ENCODE measurements at places on chromosomes 1 and 21.

- DNase-seq = no peak
Observed at GRCh38 chr21:33411949-33412430, 8.8 kb downstream of the IFNGR2 start.

DNA sequence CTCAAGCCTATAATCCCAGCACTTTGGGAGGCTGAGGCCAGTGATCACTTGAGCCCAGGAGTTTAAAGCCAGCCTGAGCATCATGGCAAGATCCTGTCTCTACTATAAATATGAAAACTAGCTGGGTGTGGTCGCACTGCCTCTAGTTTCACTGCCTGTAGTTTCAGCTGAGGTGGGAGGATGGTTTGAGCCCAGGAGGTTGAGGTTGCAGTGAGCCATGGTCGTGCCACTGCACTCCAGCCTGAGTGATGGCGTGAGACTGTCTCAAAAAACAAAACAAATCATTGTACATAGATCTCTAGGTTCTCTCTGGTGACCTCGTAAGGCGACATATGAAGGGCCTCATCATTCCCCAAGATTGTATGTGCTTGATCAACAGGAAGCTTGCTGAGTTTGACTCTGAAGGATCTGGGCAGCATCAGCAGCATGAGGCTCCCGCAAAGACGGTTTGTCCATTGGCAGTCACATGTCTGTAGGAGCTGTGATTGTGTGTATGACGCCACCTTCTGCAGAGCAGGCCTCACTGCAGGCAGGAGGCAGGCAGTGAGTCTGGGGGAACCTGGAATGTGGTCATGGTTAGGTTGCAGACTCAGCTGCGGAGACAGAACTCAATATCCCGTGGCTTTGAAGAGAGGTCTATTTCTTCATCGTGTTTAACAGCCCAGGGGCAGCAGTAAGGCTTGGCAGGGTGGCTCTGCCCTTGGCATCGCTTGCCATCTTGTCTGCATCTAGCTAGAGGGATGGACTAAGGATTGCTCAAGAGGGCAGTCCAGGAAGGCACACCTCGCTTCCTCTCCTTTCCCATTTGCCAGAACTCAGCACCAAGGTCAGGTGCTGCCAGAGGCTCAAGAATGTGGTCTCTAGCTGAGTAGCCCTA is 14.0 kb downstream of the ATP5PO start:
- no peak for DNase-seq

DNA sequence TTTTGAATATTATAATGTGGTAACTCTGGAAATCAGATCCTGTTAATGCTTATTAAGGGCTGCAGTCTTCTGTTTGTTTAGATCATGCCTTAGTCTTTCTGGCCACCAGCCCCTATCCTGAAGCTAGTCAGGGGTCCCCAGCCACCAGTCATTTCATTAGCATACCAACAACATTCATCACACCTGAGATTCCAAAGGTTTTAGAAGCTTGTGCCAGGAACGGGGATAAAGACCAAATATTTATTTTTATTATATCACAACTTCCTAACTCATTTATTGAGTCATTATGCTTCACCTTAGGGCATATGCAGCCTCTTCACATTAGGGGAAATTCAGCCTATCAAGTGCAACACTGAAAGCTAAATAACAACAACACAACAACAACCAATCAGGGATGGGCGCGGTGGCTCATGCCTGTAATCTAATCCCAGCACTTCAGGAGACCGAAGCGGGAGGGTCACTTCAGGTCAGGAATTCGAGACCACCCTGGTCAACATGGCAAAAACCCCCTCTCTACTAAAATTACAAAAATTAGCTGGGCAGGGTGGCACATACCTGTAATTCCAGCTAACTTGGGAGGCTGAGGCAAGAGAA is 2.9 kb upstream of the PSEN2 start:
- DNase-seq = no peak

- DNase-seq = peak; percentile 60
Observed at GRCh38 chr1:115839029-115839678, 1.8 kb downstream of the NHLH2 start.

DNA sequence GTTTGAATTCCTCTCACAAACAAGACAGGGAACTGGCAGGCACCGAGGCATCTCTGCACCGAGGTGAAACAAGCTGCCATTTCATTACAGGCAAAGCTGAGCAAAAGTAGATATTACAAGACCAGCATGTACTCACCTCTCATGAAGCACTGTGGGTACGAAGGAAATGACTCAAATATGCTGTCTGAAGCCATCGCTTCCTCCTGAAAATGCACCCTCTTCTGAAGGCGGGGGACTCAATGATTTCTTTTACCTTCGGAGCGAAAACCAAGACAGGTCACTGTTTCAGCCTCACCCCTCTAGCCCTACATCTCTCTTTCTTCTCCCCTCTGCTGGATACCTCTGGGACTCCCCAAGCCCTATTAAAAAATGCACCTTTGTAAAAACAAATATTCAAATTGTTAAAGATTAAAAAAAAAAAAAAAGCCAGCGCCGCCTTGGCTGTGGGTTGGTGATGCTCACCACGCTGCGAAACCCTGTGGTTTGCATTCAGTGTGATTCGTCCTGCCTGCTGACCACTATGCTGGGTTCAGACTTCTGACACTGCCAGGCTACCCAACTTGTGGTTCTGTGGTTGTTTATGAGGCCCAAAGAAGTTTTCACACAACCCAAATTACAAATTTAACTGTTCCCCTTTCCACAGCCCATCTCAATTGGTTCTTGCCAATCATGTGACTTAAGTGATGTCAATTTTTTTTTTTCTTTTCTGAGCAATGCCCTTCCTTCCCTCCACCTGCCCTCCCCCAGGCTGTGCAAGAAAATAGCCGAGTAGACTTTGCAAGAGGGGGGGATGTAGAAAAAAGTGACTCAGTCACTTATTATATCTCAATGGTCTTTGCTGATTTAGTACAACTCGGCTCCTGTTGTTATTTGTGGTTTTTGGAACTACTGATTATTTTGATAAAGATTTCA is at the start of gene RUNX1:
Gene RUNX1 (minus strand): TSS at position 597 of the 912 bp plus-strand sequence.
- DNase-seq = peak; percentile 85

GRCh38 chr1:81004011-81004410 is 796.7 kb upstream of the ADGRL2 start:
- DNase-seq = no peak

DNA sequence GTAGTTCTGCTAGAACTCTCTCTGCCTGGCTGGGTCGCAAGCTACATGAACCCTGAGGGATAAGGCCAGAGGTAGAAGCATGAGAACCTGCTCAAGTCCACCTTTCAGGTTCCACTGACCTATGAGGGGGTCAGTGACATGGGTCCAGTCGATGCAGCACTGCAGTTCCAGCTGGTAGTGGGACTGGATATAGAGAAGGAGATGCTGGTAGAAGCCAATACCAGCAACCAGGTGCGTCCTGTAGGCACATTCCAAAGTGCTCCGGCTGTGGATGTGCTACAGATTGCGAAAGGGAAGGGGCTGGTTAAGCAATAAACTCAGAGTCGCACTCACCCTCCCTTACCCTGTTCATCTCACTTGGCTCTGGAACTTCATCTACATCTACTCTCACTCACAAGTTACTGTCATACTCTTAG is 5.7 kb downstream of the SMG5 start:
- no peak for DNase-seq

GRCh38 chr1:225944951-225945350 is 3.9 kb upstream of the LEFTY2 start:
- no peak for DNase-seq

GRCh38 chr1:46401964-46402626 is 8.0 kb downstream of the FAAH start:
- no peak for DNase-seq

- no peak for DNase-seq
Observed at GRCh38 chr21:41596241-41596925, 88.4 kb upstream of the TMPRSS2 start.

- DNase-seq = no peak
Observed at GRCh38 chr1:38872401-38873026, 634 bp downstream of the MYCBP start.

- DNase-seq = no peak
Observed at GRCh38 chr1:17021896-17022295, 10.2 kb upstream of the ATP13A2 start.

- no peak for DNase-seq
Observed at GRCh38 chr1:43345120-43345519, 7.5 kb downstream of the MPL start.

DNA sequence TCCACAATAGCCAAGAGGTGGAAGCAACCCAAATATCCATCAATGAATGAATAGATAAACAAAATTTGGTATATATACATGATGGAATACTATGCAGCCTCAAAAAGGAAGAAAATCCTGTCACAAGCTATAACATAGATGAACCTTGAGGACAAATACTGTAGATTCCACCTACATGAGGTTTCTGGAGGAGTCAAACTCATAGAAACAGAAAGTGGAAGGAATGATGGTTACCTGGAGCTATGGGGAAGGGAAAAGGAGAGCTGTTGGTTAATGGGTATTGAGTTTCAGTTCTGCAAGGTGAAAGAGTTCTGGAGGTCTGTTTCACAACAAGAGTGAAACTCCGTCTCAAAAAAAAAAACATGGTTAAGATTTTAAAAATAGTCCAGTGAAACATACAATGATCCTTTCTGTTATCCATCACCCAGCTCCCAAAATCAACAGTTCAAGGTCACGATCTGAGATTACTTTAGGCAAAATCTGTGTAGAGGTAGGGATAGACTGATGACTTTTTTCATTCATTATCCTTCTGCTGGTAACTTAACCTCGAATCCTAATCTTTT is 80.8 kb upstream of the HNRNPU start:
- no peak for DNase-seq

GRCh38 chr1:28718166-28718565 is 18.6 kb upstream of the YTHDF2 start:
- no peak for DNase-seq

Measured in activated CD8-positive, alpha-beta memory T cell treated with anti-CD3 and anti-CD28 coated beads for 24 hours (primary cell).